Mesenteric fat pad (tissue), 1 donor: ENCODE measurements at places on chromosomes 1 and 21. TPM values are rescaled to one million over a fixed set of nuclear protein-coding genes. Genes with fewer than 3 reads are reported as not detected.

- DNase-seq = no peak
These were observed 11.1 kb downstream of the PSMD4 start for GRCh38 chr1:151265446-151266236.

- peak; percentile 59 for DNase-seq
These were observed 138.6 kb upstream of the EDN2 start for GRCh38 chr1:41622859-41623732.

- DNase-seq = no peak
These were observed 581.1 kb upstream of the PLXNA2 start for GRCh38 chr1:208825300-208825699.

DNA sequence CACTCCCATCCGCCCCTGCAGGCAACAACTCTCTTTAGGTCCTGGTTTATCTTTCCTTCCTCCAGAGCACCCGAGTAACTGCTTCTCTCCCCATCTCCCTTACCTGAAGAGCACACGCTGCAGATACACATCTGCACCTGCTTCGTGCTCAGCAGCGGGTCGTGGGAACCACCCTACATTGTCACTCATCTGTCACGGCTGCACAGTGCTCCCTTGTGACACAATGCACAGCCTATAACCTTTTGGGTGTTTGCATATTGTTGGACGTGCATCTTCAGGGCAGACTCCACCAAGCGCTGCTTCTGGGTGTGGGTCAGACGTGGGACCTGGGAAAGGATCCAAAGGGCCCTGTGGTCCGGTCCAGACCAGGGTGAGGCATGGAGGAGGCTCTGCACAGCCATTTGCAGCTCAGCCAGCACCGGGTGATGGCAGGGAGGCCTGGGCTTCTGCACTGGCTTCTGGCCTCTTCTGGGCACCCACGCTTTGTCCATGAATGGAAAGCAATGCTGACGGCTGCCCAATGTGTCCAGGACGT is 42.5 kb downstream of the WDR4 start:
- peak; percentile 69 for DNase-seq

Gene SPRR2G
- not detected for total RNA-seq

GRCh38 chr1:158022554-158023312 is 29.3 kb downstream of the KIRREL1 start:
- no peak for DNase-seq

- DNase-seq = no peak
These were observed 2.0 kb downstream of the PI4KB start for GRCh38 chr1:151325231-151325630.

DNA sequence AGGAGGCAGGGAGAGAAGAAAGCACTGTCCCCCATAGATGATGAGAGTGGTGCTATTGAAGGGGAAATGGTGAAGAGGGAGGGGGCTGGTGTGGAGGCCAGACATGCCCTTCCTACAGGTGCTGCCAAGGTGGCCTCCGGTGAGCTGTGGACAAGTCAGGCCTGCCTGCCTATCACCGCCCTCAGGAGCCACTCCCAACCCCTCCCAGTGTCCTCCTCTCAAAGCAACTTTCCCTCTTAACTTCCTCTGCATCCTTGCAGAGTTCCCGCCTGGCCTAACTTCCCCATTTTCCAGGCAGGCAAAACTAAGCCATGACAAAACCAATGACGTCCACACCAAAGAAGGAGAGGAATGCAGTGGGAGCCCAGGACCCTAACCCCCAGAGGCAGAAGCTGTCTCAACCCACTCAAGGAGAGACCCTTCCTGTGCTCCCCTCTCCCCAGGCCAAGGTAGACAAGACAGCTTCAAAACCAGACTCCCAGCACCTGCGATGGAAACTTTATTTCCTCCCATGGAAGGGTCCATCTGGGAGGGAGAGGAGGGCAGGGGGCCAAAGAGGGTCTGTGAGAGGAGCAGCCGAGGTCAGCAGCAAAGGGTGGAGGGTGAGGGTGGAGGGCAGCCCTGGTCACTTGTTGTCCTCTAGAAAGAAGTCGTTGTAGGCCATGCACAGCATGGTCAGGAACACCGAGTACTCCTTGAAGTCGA is 1.0 kb upstream of the S100A6 start:
- no peak for DNase-seq

DNA sequence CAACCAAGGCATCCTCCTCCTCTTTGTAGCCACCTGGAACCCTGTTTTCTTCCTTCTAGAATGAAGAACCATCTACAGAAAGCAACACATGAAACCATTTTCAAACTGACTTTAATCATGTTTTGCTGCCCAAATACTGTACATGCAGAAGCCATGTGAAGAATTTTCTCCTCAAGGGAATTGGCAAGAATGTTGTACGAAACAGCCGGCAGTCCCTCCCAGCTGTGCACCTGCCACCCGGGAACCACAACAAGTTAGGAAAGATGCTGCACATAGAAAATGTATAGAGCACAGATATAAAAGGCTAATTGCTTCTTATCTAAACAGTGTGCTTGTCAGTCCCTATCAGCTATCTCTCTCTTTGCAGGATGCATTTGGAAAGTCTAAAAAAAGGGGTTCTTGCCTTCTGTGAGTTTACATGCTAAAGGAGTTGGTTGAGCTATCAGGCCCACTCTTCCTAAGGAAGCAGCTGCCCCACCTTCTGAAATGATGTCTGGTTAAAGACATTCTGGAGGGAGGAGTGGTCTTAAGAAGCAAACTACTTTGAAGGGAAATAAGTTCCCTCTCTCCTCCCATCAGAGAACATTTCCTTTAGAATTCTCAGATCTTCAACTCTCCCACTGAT is 44.8 kb downstream of the RIMS3 start:
- peak; percentile 5 for DNase-seq

Gene CFHR3
- total RNA-seq = 0.39 TPM

GRCh38 chr1:56029319-56030003 is 549.9 kb downstream of the PLPP3 start:
- no peak for DNase-seq

Gene RAB29
- total RNA-seq = 37.3 TPM

GRCh38 chr1:107162745-107163144 is 21.9 kb downstream of the NTNG1 start:
- DNase-seq = no peak

Gene TRPM2
- 12.0 TPM for total RNA-seq

- DNase-seq = no peak
These were observed 9.7 kb upstream of the STIL start for GRCh38 chr1:47323599-47324031.

- no peak for DNase-seq
These were observed 235.3 kb upstream of the KCNK2 start for GRCh38 chr1:214847071-214847810.

- no peak for DNase-seq
These were observed 796.2 kb downstream of the PLA2G4A start for GRCh38 chr1:187624812-187625545.

GRCh38 chr1:84525779-84526178 is 19.4 kb upstream of the GNG5 start:
- DNase-seq = no peak

Gene OR6K6
- not detected for total RNA-seq
